ENCODE measurements at places on chromosomes 7 and 10.

DNA sequence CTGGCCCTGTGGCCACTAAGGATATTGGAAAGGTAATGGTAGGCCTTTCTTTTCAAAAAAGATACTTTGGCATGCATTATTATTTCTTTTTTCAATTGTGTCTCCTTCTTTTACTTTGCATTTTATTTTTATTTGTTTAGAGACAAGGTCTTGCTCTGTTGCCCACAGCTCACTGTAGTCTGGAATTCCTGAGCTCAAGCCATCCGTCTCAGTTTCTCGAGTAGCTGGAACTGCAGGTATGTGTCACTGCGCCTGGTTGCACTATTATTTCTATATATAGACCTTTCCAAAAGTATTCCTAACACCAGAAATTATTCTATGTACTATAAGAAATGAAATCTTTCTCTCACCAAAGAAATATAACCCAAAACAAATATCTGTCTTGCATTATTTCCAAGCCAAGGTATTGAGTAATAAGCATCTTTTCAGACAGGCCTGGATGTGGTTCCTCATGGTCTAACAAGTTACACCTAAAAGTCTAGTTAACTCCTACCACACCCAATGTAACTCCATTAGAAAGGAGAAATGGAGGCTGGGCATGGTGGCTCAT is 500.8 kb upstream of the ANKRD30A start:
- H3K4me3 ChIP-seq, result no peak overlapping the region
- no peaks in the 10 kb centered on the region for H3K4me1 ChIP-seq
- H3K27ac ChIP-seq, result no peak overlapping the region
- peaks cover 1% of the 10 kb centered on the region for H3K36me3 ChIP-seq
- DNase-seq, result no peak

DNA sequence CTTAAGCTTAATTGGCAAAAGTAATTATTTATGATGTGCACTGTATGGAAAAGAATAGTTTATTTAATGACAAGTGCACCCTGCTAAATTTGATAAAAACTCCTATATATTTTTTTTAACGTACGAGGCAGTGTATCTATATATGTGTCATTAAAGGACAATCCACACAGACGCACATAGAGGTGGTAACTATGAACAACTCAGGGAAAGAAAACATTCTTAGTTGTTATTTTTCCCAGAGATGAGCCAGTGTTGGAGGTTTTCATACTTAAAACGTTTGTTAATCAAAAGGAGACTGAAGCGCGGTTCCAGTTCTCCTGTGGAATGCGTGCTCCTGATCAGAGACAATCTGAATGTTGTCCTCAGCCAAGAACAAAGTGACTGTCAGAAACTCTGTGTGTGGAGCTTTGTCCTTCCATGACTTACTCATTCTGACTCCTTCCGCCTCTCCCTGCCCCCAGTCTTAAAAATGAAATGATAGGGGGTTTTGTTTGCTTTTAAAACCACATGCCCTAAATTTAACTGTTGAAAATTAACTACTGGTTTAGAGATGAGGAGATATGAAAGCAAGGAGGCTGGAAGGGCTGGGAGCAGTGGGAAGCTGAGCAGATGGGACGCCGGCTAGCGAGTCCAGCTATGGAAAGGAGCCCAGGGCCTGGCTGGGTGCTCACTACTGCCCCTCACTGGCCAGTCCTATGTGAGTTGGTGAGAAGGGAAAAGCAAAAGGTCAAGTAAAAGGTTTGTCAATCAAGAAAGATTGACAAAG is 99.6 kb downstream of the SVIL start:
- H3K4me1 ChIP-seq, result peaks cover 5% of the 10 kb centered on the region
- H3K36me3 ChIP-seq, result no peaks in the 10 kb centered on the region
- H3K4me3 ChIP-seq, result no peak overlapping the region
- no peak overlapping the region for H3K27ac ChIP-seq
- no peak for DNase-seq
- H3K27me3 ChIP-seq, result no peaks in the 10 kb centered on the region

GRCh38 chr7:83655951-83656556 is 7.1 kb upstream of the SEMA3E start:
- DNase-seq, result no peak
- no peaks in the 10 kb centered on the region for H3K4me1 ChIP-seq
- no peaks in the 10 kb centered on the region for H3K27me3 ChIP-seq
- H3K36me3 ChIP-seq, result peaks cover 2% of the 10 kb centered on the region
- no peak overlapping the region for H3K27ac ChIP-seq

- no peak overlapping the region for H3K4me3 ChIP-seq
- no peak overlapping the region for H3K27ac ChIP-seq
- no peaks in the 10 kb centered on the region for H3K36me3 ChIP-seq
- H3K27me3 ChIP-seq, result peaks cover 10% of the 10 kb centered on the region
Measured at GRCh38 chr7:25753837-25754236, 398.2 kb upstream of the NFE2L3 start.

GRCh38 chr10:118107040-118107439 is 60.3 kb upstream of the RAB11FIP2 start:
- H3K27me3 ChIP-seq, result no peaks in the 10 kb centered on the region
- no peak overlapping the region for H3K4me3 ChIP-seq
- no peaks in the 10 kb centered on the region for H3K4me1 ChIP-seq
- no peak for DNase-seq

DNA sequence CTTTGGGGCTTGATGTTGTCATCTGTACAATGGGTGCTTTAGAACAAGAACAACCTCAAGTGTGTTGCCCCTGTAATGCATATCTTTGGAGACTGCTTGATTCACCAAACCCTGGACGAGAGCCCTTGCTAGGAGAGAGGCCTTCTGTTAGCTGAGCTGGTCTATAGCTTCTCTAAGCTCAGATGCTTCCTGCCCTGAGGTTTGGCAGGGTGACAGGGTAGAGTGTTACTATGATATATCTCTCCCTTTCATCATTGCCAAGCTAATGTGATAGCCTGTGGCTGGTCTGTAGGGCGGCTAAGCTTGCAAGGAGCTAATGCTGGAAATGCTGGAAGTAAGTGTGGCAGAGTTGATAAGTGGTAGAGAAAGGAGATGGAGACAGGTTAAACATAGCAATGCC is 364.1 kb downstream of the RPS24 start:
- no peaks in the 10 kb centered on the region for H3K4me1 ChIP-seq
- DNase-seq, result no peak
- H3K27me3 ChIP-seq, result no peaks in the 10 kb centered on the region
- H3K27ac ChIP-seq, result no peak overlapping the region
- H3K4me3 ChIP-seq, result no peak overlapping the region

DNA sequence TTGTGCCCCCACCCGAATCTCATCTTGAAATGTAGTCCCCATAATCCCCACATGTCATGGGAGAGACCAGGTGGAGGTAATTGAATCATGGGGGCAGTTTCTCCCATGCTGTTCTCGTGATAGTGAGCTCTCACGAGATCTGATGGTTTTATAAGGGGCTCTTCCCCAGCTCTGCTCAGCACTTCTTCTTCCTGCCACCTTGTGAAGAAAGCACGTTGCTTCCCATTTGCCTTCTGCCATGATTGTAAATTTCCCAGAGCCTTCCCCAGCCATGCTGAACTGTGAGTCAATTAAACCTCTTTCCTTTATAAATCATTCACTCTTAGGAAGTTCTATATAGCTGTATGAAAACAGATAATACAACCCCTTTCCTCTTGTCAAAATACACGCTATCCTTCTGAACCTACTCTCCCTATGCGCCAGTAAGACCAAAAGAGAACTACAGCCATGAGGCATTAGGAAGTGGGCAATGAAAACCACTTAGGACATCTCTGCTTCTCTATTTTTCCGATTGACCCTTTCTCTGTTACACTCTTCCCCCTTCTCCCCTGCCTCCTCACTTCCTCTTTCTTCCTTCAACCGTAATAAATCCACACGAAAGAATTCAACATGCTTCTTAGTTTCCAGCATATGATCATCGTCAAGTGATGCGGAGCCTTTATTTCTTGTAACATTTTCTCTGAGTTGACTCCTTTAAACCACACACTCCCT is 101.2 kb upstream of the WDR11 start:
- H3K27ac ChIP-seq, result no peak overlapping the region
- H3K4me1 ChIP-seq, result no peaks in the 10 kb centered on the region
- H3K36me3 ChIP-seq, result no peaks in the 10 kb centered on the region
- no peak overlapping the region for H3K4me3 ChIP-seq
- H3K27me3 ChIP-seq, result peaks cover 22% of the 10 kb centered on the region
- no peak for DNase-seq

DNA sequence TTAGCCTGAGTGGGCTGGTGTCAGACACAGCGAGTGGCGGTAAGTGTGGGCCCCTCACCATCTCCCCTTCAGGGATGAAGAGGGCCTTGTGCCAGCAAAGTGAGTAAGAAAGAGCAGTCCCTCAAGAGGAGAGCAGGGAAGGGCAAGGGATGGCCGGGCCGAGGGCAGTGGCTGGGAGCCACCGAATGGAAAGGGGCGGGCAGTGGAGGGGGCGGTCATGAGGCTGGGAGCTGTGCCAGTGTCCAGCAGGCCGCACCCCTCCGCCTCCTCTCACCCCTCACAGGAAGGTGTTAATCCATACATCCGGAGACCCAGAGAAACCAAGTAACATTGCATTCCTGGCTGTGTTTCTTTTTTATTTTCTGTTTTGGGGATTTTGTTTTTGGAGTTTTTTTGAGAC is 28.6 kb upstream of the RASGEF1A start:
- H3K4me3 ChIP-seq, result no peak overlapping the region
- DNase-seq, result no peak
- H3K4me1 ChIP-seq, result peaks cover 49% of the 10 kb centered on the region
- H3K27ac ChIP-seq, result no peak overlapping the region
- H3K36me3 ChIP-seq, result no peaks in the 10 kb centered on the region
- peaks cover 14% of the 10 kb centered on the region for H3K27me3 ChIP-seq
